ENCODE measurements at places on chromosomes 2 and 18.

DNA sequence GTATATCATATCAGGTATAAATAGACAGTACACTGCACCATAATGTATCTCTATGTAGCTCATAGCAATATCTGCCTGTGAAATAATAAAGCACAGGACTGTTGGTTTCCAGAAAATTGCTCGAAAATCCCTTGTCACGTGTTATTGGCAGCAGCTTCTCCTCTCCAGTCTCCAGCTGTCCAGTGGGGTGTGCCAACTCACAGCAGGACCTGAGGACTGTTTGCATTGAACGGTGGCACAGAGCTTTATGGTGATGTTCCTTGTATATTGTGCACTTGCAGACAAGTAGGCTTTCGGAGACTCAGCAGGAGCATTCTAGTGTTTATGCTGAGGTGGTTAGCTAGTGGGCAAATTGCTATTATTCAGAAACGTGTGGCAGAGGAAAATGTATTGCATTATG, 182.2 kb upstream of the ATP5MC3 start:
- DNase-seq = no peak

GRCh38 chr18:51184091-51184457, 13.4 kb downstream of the MEX3C start:
- no peak for DNase-seq

- DNase-seq = no peak
These were observed 200.1 kb downstream of the MGAT5 start for GRCh38 chr2:134453973-134454372.

DNA sequence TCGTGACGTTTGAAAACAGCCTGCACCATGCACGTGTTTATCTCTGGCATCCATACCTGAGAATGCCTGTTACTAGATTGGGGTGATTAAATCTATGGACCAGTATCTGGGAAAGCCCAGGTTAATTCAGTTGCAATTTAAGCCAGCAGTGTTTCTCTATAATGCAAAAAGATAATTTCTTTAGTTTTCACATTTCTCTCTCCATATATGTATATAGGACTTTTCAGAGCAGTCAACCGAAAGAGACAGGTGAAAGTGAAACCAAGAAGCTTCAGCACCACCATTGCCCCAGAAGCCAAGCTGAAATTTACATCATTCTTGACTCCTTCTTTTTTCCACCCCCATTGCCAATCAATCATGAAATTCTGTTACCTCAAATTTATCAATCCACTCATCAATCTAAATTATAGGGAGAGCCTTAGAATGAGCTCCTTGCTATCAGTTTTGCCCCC, 2.7 kb upstream of the LRP2 start:
- no peak for DNase-seq

GRCh38 chr18:79111483-79111882, 42.3 kb downstream of the ATP9B start:
- no peak for DNase-seq

Measured in NCI-H187 (cell line).